ENCODE measurements at places on chromosomes 5 and 9.

DNA sequence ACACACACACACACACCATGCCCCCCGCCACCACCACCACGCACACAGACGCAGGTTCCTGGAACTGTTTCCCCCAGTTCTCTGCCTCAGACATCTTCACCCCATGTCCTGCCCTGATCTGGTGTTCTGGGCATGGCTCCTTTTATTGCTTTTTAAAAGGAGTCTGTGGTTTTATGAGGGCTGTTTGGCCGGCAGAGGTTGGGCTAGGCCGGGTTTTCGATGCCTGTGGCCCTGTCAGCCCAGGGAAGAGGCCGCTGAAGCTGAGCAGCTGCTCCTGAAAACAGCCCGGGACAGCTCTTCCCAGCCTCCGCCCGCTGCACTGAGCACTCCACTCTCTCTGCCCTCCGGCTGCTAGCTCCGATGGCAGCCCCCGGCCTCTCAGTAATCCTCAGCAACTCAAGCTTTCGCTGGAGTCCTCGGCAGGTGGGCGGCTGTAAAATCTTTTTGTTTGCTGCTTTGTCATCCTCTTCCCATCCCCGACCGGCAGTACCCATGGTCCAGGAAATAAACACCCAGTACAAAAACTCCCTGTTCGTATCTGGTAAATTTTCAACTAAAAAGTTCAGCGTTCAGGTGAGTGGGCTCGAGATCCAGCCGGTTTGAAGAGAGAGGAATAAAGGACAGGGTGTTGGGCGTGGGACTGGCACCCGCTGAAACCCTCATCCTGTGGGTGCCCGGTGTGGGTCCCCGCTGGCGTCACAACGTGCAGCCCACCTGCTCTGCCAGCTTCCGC, 103.0 kb upstream of the ERCC6L2 start:
- DNase-seq: no peak

GRCh38 chr9:104301755-104302154, 202.3 kb upstream of the OR13F1 start:
- no peak for DNase-seq

DNA sequence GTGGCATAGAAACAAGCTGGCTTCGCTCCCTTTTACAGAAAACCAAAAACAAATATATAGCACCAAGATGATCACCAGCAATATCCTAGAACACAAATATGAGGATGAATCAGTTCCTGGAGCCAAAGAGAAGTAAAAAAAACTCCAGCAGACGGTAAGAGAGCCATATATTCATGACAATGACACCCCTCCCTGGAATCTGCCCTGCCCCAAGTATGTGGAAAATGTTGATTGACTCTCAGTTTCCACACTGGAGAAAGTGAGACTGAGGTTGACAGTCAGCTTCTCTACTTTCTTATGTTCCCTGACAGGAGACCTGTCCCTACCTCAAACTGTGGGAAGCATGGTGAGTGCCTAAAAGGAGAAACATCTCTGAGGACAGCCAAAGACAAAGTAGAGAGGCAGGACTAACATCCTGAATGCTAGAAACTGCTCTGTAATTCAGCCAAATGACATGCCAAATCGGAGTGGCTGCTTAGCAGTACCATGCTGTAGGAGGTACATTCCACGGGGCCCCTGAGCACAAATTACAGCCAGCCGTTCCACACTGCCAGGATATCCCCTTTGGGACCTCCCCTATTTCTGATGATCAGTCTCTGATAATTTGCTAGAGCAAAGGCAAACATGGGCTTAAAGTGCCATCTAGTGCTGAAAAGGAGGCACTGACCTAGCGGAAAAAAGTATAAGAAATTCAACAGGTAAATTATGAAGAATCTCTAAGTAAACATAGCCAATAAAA, 424.0 kb upstream of the RGMB start:
- peak; percentile 13 for DNase-seq

- DNase-seq: no peak
Observed at GRCh38 chr5:90941002-90941720, 382.6 kb downstream of the ADGRV1 start.

- no peak for DNase-seq
Observed at GRCh38 chr5:9502050-9502834, 43.6 kb downstream of the SEMA5A start.

DNA sequence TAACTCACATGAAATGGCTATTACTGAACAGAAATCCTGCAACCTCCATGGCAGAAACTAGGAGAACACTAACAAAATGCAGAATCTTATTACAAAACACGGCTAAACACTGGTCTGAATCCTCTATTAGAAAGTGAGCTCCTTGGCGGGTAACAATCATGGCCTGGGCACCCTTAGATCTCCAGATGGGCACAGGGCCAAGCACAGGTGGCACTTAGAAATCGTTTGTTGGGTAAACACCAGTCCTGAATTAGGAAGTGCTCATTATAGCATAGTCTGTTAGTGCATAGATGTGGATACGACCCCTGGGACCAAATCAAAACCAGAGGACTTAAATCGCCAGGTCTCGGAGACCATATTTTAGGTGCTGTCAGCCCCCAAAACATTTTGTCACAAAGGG, 14.4 kb downstream of the VDAC1 start:
- DNase-seq: no peak

DNA sequence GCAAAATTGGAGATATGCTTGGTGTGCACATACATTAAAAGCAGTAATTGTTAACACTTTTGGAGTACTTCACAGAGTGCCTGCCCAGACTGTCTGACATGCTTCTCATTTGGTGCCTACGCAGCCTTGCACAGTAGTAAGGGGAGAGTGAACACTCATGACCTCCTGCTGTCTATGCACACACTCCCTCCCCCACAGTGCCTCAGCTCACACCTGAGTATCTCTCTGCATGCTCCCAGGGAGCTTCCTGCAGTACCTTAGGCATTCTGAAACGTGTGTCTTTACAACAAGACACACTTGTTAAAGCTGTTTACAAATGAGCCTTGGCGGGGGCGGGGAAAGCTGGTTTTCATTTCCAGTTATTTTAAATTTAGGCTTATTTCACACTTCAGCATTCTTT, 18.0 kb downstream of the MAP3K1 start:
- DNase-seq: no peak

- DNase-seq: no peak
Observed at GRCh38 chr5:177491429-177491945, 5.9 kb downstream of the PDLIM7 start.

GRCh38 chr9:137417161-137418021, 5.6 kb downstream of the EXD3 start:
- no peak for DNase-seq

DNA sequence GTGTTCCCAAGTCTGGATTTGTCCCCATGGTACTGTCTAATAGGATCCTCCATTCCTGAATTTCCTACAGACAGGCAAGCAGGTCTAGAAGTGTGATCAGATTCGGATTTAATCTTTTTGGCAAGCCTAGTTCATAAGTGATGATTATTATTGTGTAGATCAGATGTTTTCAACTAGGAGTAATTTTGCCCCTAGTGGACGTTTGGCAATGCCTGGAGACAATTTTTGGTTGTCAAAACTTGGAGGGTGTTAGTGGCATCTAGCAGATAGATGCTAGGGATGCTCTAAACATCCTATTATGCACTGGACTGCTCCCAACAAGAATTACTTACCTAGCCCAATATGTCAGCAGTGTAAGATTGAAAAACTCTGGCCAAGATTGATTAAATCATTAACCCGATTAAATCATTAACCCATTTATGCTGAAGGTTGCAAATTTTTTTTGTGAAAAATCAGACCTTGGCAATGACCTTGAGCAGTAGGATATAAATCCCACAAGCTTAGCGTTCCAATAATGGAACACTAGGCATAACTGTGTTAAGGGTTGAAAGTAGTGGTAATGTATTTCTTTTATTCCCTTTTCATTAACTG, 28.2 kb downstream of the TCERG1 start:
- DNase-seq: no peak

DNA sequence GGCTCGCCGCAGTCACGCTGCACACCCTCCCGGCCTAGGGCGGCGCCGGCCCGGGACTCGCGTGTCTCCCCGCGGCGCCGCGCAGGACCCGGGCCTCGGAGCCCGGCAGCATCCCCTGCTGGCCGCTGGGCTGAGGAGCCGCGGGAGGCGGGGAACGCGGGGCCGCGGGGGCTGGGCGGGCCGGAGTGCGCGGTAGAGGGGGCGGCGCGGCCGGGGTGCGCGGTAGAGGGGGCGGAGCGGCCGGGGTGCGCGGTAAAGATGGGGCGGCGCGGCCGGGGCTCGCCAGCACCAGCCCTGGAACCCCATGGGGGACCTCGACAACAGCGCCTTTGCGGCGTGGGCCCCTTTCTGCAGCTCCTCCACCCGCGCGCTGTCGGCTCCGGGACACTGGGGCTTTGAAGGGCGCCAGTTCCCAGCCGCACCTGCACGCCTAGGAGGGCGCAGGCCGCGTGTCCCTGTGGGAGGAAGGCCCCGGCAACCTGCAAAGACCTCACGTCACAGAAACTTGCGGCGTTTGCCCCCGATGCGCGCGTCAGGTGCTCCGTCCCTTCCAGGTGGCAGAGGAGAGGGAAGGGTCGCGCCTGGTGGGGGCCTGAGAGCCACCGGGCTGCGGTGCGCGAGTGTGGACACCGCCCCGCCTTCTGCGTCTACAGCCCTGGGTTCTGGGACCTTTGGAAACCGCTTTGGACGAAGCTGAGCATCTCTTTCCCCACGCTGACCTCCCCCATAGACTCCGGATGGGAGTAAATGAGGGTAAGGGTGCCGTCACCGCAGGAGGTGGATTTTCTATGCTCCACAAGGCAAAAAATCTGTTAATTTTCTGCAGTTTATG, 49.6 kb downstream of the NSUN2 start:
- DNase-seq: no peak

DNA sequence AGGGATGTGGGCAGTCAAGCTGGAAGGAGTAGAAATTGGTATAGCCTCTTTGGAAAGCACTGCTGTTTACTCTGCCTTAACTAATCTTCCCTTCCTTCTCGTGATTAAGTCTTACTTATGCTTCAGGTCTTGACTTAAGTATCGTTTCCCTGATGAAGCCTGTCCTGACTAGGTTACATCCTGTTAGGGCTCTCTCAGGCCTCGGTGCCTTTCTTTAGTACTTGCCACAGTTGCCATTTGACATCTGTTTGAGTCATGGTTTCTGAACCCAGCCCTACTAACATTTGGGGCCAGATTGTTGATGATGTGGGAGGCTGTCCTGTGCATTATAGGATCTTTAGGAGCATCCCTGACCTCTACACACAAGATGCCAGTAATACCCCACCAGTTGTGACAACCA, 94.4 kb downstream of the GAPVD1 start:
- no peak for DNase-seq

DNA sequence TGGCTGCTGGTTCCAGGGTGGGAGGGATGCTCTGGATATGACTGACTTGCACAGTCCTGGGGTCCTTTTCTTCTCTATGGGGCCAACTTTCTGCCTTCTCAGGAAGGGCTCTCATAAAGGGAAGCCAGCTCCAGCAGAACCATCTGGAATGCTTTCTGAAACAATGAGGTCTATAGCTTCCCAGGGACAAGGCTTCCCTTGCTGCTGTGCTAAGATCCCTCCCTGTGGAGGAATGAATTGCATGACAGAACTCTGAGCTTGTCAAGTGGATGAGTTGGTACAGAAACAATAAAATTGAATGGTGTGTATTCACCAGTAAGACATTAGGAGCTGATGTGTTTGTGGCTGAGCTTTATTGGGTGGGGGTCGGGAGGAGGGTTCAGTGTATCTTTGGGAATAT, 19.8 kb downstream of the CKMT2 start:
- DNase-seq: no peak

GRCh38 chr9:98378794-98379193, 123.3 kb upstream of the TBC1D2 start:
- DNase-seq: no peak

DNA sequence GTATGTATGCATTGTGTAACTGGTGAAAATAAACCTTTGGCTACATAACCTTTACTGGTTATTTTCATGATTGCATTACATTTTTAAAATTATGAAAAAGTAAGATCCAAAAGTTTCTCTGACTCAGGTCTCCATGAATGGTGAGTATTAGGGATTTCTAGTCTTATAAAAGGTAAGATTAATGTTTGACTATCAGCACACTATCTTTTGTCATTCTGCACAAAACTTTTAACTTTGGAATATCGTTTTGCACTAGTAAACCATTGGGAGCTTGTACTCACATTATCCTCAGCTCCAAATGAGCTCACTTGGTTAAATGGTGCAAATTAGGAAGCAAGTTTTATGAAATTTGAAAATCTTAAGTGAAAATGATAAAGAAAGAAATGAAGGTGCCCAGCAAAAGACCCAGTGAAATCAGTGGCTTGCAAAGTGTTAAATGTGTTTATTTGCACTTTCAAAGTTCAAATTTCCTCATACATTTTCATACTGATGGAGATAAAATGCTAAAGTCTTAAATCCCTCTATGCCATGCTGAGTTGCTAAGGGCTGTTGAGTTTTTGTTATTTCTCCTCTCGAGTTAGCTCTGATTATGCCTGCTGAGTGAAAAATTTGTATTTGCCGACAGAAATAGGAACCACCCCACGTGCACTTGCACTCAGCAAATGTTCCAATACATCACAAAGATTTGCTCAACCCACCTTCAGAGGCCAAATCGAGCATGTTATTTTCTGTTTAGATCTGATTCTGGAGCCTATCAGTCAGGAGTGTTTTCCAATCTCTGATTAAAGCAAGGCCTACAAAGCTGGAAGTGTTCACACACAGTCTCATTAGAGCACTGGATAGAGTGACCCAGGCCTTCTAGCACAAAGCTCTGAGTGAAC, 885.7 kb downstream of the NR2F1-AS1 start:
- no peak for DNase-seq

- no peak for DNase-seq
Observed at GRCh38 chr5:170537451-170538095, 33.8 kb downstream of the KCNIP1 start.

DNA sequence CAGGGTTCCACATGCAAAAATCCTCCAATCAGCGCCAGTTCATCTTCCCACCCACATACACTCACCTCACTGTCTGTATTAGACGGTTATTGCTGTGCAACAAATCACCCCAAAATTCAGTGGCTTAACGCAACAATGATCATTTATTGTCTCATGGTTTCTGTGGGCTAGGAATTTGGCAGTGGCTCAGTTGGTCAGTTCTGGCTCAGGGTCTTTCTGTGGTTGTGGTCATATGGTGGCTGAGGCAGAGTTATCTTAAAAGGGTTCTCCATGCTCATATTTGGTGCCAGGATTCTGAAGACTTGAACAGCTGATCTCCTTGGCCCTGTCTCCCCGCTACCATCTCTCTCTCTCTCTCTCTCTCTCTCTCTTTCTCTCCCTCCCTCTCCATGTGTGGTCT, 12.9 kb downstream of the ZNF618 start:
- DNase-seq: no peak

DNA sequence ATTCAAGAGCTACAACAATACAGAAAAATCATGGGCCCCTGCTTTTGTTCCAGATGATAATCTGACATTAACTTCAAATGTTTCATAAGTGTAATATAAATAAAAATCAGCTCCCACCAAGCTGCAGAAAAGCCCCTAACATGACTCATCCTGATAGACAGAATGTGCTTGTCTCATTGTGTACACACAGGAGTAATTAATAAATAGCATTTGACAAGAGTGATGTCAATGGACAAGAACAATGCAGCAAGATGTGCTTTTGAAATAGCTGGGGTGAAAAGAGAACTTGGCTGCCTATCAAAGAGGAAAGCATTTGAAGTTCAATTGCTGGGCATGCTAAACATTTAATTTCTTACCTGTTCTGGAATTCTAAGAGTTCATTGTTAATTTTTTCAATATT, 79.2 kb downstream of the DNAH5 start:
- DNase-seq: no peak

- no peak for DNase-seq
Observed at GRCh38 chr5:160271836-160272235, 40.5 kb downstream of the CCNJL start.
